Mesenchymal stem cell (in vitro differentiated cells and primary cell): ENCODE measurements at places on chromosomes 7 and 10.

GRCh38 chr7:37719077-37719476 lies 35.5 kb downstream of the GPR141 start:
- no peaks in the 10 kb centered on the region for H3K36me3 ChIP-seq
- no peaks in the 10 kb centered on the region for H3K27me3 ChIP-seq
- DNase-seq: no peak

DNA sequence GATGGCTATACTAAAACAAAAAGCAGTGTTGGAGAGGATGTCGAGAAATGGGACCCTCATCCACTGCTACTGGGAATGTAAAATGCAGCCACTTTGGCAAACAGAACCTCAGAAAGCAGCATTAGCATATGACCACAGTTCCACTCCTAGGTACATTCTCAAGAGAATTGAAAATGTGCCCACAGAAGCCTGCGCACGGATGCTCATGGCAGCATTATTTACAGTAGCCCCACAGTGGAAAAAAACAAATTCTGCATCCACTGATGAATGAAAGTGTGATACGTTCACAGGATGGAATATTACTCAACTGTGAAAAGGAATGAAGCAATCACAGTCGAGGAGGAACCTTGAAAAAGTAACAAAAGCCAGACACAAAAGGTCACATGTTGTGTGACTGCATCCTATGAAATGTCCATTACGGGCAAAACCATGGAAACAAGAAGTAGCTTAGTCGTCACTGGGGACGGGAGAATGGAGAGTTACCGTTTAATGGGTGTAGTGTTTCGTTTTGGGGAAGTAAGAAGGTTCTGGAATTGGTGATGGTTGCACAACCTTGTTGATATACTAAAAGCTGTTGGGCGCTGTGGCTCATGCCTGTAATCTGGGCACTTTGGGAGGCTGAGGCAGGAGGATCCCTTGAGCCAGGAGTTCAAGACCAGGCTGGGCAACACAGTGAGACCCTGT lies 2.5 kb upstream of the UPK3B start:
- H3K4me3 ChIP-seq: no peak overlapping the region
- H3K27me3 ChIP-seq: no peaks in the 10 kb centered on the region
- no peak overlapping the region for H3K27ac ChIP-seq
- peak; percentile 59 for DNase-seq

GRCh38 chr7:117119192-117119924 lies 166.1 kb downstream of the ST7 start:
- no peak overlapping the region for H3K27ac ChIP-seq
- no peaks in the 10 kb centered on the region for H3K4me1 ChIP-seq
- H3K27me3 ChIP-seq: no peaks in the 10 kb centered on the region
- H3K36me3 ChIP-seq: peaks cover 6% of the 10 kb centered on the region
- H3K4me3 ChIP-seq: no peak overlapping the region
- peak; percentile 80 for DNase-seq

DNA sequence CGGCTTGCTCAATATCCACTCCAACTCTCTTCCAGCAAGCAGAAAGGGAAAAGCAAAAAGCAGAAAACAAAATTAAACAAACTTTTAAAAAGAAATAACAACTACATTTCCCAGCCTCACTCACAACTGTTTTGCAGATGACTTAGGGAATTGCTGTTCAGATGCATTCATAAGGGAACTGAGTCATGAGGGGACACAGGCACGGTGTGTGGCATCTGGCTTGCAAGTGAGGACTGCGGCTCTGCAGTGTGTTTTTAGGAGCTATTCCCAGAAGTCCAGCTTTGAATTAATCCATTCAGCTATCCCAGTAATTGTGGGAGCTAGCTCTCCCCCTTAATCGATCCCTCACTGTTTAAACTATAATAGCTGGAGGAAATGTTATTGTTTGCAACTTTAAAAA lies 30.3 kb downstream of the PTN start:
- no peaks in the 10 kb centered on the region for H3K27me3 ChIP-seq
- H3K4me3 ChIP-seq: no peak overlapping the region
- H3K36me3 ChIP-seq: no peaks in the 10 kb centered on the region
- DNase-seq: no peak

GRCh38 chr7:139775829-139776266 lies 1.9 kb downstream of the HIPK2 start:
- H3K4me3 ChIP-seq: peak overlapping the region; percentile 34
- no peaks in the 10 kb centered on the region for H3K36me3 ChIP-seq
- H3K4me1 ChIP-seq: peaks cover 18% of the 10 kb centered on the region

GRCh38 chr7:106117786-106118544 lies 5.9 kb upstream of the SYPL1 start:
- H3K4me1 ChIP-seq: no peaks in the 10 kb centered on the region
- no peak for DNase-seq
- H3K36me3 ChIP-seq: no peaks in the 10 kb centered on the region
- H3K27me3 ChIP-seq: no peaks in the 10 kb centered on the region
- H3K4me3 ChIP-seq: no peak overlapping the region

GRCh38 chr10:77163670-77164348 lies 473.8 kb downstream of the KCNMA1 start:
- DNase-seq: peak; percentile 98
- no peaks in the 10 kb centered on the region for H3K36me3 ChIP-seq
- no peaks in the 10 kb centered on the region for H3K27me3 ChIP-seq
- no peak overlapping the region for H3K4me3 ChIP-seq
- H3K4me1 ChIP-seq: peaks cover 5% of the 10 kb centered on the region

DNA sequence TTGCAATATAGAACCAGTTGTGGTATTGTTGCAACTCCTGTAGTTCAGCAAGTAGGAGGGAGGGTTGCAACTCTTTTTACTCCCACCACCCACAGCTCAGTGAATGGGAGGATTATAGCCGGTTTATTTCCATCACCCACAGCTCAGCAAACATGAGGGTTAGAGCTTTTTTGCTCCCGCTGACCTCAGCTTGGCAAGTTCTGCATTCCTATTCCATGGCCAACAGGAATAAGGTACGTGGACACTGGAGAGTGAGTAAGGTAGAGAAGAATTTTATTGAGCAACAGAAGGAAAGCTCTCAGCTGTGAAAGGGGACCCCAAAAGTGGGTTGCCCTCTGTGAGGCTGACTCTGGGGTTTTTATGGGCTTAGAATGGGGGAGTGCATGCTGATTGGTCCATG lies 167.1 kb upstream of the SMIM30 start:
- no peaks in the 10 kb centered on the region for H3K36me3 ChIP-seq
- no peak overlapping the region for H3K4me3 ChIP-seq
- no peak overlapping the region for H3K27ac ChIP-seq
- no peaks in the 10 kb centered on the region for H3K27me3 ChIP-seq
- no peak for DNase-seq

DNA sequence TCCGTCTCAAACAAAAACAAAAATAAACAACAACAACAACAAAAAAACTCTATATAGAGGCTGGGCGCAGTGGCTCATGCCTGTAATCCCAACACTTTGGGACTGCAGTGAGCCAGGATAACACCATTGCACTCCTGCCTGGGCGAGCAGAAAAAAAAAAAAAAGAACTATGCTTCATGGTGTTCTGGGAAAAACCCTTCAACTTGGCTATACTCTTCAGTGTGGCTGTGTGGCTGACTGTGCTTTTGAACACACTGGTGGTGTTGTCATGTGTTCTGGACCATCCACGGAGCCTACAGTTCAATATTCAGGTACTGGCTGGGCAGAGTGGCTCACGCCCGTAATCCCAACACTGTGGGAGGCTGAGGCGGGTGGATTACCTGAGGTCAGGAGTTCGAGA lies 26.5 kb downstream of the SNX8 start:
- peaks cover 6% of the 10 kb centered on the region for H3K4me1 ChIP-seq
- H3K4me3 ChIP-seq: no peak overlapping the region
- DNase-seq: no peak

- peak overlapping the region; percentile 59 for H3K27ac ChIP-seq
- H3K4me1 ChIP-seq: peaks cover 5% of the 10 kb centered on the region
- H3K36me3 ChIP-seq: peaks cover 3% of the 10 kb centered on the region
- H3K4me3 ChIP-seq: no peak overlapping the region
- peak; percentile 36 for DNase-seq
- H3K27me3 ChIP-seq: no peaks in the 10 kb centered on the region
Measured at GRCh38 chr7:32501522-32501921, 6.2 kb downstream of the AVL9 start.

- H3K27ac ChIP-seq: no peak overlapping the region
- no peaks in the 10 kb centered on the region for H3K27me3 ChIP-seq
- DNase-seq: peak; percentile 54
- H3K4me3 ChIP-seq: no peak overlapping the region
- H3K4me1 ChIP-seq: no peaks in the 10 kb centered on the region
- no peaks in the 10 kb centered on the region for H3K36me3 ChIP-seq
Measured at GRCh38 chr10:70274643-70275042, 9.2 kb downstream of the NPFFR1 start.

GRCh38 chr10:101451667-101452069 lies 97.7 kb downstream of the BTRC start:
- DNase-seq: no peak
- H3K4me3 ChIP-seq: no peak overlapping the region
- no peak overlapping the region for H3K27ac ChIP-seq

GRCh38 chr10:131703941-131704340 lies 196.9 kb upstream of the PPP2R2D start:
- DNase-seq: no peak
- no peaks in the 10 kb centered on the region for H3K4me1 ChIP-seq
- no peaks in the 10 kb centered on the region for H3K36me3 ChIP-seq
- H3K27me3 ChIP-seq: no peaks in the 10 kb centered on the region
- H3K27ac ChIP-seq: no peak overlapping the region
- no peak overlapping the region for H3K4me3 ChIP-seq

- no peak overlapping the region for H3K4me3 ChIP-seq
- H3K4me1 ChIP-seq: peaks cover 87% of the 10 kb centered on the region
- no peaks in the 10 kb centered on the region for H3K27me3 ChIP-seq
Measured at GRCh38 chr10:79153745-79154144, 85.0 kb downstream of the ZMIZ1 start.

DNA sequence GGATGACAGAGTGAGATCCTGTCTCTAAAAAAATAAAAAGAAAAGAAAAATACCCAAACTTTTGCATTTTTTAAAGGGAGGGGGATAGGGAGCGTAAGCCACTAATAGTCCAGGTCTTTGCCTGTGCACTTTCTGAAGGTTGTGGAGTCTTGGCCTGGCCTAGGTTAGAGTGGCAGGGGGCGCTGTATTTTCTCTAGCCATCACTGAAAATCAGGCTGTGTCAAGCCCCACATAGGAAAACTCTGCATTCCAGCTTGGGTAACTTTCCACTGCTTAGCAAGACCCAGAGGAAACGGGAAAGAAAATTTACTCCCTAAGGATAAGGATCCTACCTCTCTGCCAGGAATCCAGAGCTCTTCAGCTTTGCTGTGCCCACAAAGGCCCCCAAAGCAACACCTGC lies 10.5 kb upstream of the PAX4 start:
- no peak for DNase-seq
- H3K27ac ChIP-seq: no peak overlapping the region
- H3K4me3 ChIP-seq: no peak overlapping the region
- no peaks in the 10 kb centered on the region for H3K4me1 ChIP-seq
- peaks cover 13% of the 10 kb centered on the region for H3K27me3 ChIP-seq

- DNase-seq: no peak
- no peaks in the 10 kb centered on the region for H3K27me3 ChIP-seq
- no peaks in the 10 kb centered on the region for H3K36me3 ChIP-seq
- peaks cover 14% of the 10 kb centered on the region for H3K4me1 ChIP-seq
- no peak overlapping the region for H3K27ac ChIP-seq
Measured at GRCh38 chr7:138799336-138800000, 1.5 kb upstream of the ATP6V0A4 start.

- H3K27me3 ChIP-seq: peaks cover 6% of the 10 kb centered on the region
- H3K27ac ChIP-seq: no peak within 1 kb of the TSS
- H3K36me3 ChIP-seq: no peaks in the 10 kb centered on the region
- peak; percentile 52 for DNase-seq
Measured at GRCh38 chr7:12570534-12571461, at the start of gene SCIN. Gene SCIN, plus strand, starts transcription at chr7:12570720. Its CDS starts 67 bp downstream, at chr7:12570787.

DNA sequence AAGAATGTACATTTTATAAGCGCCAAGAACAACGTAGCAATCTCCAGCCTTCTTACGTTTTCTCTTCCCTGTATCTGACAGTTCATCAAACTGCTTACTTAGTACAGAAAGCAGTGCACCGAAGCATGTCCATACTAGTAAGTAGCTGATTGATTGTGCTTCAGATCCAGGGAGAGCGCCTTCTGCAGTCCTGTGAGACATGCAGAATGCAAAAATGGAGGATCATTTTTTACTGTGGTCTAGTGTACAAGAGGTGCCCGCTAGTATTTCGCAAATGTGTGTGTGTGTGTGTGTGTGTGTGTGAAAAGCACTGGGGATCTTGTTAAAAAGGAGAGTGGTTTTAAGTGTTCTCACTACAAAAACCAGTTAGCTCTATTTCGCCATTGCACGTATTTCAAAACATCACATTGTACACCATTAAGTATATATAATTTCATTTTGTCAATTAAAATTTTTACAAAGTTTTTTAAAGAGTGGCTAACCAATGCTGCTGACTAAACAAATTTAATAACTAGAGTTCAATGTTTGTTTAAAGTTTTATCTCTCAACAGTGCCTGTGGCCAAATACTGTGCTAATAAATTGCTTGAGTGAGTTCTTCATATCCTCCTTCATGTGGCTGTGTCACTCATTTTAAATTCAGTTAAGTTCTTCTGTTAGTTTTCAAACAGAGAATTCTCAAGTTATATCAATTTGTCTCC lies 99.6 kb downstream of the ZMYND11 start:
- peak; percentile 8 for DNase-seq
- no peaks in the 10 kb centered on the region for H3K36me3 ChIP-seq
- H3K4me3 ChIP-seq: no peak overlapping the region
- H3K27me3 ChIP-seq: no peaks in the 10 kb centered on the region
- H3K4me1 ChIP-seq: peaks cover 2% of the 10 kb centered on the region
- H3K27ac ChIP-seq: no peak overlapping the region

GRCh38 chr7:121473645-121474300 lies 77.7 kb upstream of the FAM3C start:
- H3K27ac ChIP-seq: no peak overlapping the region
- no peaks in the 10 kb centered on the region for H3K4me1 ChIP-seq
- no peak overlapping the region for H3K4me3 ChIP-seq
- H3K36me3 ChIP-seq: no peaks in the 10 kb centered on the region
- no peaks in the 10 kb centered on the region for H3K27me3 ChIP-seq

DNA sequence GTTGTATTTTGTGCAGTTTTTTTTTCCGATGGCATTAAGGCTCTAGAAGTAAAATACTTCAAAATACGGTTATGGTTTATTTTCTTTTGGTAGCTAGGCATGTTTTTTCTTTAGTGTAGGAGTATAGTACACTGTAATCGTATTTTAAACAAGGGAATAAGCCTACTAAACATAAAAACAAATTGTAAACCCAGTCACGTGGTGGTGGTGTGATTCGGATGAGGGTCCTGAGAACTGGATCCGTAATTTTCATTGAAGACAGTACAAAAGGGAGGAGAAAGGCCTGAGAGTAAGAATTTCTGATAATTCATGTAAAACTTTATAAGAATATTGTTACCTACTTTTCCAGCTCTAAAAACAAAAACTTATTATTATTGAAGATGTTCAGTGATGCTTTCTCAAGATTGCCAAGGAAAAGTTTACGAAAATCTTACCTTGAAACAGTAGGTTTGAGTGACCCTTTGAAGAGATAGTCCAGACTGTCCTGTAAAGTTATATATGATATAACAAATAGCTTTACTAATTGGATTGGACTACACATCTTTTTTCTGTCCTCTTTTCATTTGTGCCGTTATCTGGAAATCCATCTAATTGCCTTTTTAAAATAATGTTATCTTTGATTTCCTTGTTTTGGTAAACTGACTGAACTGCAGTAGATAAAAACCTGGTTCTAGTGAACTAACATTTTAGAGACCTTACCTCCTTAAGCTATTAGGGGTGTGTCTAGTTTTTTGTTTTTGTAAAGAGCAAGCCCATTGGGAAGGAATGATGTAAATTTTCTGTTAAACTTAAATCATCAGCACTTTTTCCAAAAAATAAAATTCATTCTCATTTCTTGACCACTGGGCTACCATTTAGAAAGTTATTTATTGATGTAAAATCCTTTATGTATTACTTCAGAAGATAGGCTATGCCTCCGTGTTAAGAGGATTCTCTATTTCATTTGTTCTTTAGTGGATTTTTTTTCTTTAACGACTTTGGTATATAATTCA lies 1.0 kb upstream of the PBLD start:
- H3K4me1 ChIP-seq: peaks cover 5% of the 10 kb centered on the region
- peak overlapping the region; percentile 96 for H3K4me3 ChIP-seq
